Stimulated activated CD8-positive, alpha-beta memory T cell treated with anti-CD3 and anti-CD28 coated beads, Interleukin-2, amount 100 ng/mL, for 1 hour (primary cell): ENCODE measurements at places on chromosomes 4 and X.
A peak's percentile ranks its signal among the peaks of the same experiment; 100 is the strongest.

- no peak for DNase-seq
These were observed 22.8 kb upstream of the C1QTNF7 start for GRCh38 chr4:15405018-15405417.

DNA sequence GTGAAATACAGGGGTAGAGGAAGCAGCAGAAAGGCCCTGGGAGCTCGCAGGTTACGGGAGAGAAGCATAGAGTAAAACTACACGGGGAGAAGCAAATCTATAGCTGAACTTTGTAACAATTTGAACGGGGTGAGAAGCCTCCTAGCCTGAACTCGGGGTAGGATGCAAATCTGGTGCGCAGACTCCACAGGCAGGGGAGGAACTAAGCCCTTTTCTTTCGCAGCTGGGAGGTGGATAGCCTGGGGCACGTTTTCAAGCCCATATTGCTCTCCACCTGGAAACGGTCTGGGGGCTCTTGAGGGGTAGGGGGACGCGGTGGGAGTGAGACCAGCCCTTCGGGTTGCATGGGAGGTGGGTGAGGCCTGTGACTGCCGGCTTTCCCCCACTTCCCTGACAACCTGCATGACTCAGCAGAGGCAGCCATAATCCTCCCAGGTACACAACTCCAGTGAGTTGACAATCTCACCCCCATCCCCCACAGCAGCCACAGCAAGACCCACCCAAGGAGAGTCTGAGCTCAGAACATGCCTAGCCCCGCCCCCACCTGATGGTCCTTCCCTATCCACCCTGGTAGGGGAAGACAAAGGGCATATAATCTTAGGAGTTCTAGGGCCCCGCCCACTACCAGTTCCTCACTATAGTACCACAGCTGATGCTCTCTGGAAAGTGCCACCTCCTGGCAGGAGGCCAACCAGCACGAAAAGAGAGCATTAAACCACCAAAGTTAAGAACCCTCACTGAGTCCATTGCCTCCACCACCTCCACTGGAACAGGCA lies 29.9 kb downstream of the SOWAHB start:
- no peak for DNase-seq

DNA sequence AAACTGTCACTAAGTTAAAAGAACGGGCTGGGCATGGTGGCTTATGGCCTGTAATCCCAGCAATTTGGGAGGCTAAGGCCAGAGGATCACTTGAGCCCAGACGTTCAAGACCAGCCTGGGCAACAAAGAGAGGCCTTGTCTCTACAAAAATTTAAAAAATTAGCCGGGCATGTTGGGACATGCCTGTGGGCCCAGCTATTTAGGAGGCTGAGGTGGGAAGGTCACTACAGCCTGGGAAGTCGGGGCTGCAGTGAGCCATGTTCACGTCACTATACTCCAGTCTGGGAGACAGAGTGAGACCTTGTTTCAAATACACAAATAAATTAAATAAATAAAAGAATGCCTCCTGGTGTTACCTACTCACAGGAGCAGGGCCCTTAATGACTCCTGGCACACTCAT lies 69.5 kb downstream of the APBB2 start:
- no peak for DNase-seq

DNA sequence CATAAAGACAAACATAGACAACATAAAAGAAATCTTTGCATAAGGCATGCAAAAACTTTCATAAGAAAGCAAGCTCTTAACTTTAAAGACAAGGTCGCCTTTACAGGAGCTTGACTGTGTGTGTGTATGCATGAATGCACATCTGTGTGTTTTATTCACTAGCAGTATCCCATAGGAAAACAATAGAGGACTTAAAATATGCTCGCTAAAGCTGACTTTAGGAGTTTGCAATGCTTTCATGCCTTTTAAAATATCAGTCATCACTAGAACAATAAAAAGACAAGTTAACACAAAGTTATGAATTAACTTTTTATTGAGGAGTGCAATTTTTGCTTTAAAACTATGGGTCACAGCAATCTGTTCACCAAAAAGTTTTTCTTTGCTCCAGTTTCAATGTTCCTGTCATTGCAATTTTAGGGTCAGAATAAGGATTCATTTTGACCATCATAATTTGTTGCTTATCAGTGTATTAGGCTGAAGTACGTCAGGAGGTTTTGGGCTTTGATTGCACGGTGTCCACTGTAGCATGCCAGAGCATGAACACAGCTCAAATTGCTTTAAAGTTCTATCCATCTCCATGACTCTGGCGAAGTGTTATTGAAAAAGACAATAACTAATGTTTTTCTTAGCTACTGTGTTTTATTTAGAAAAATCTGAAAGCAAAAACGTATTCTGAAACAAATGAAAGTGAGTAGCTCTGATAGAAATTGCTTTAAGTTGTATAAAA lies 36.9 kb downstream of the ANXA10 start:
- no peak for DNase-seq

- DNase-seq = no peak
These were observed 30.5 kb upstream of the TTC29 start for GRCh38 chr4:146976145-146976544.

- no peak for DNase-seq
These were observed 48.3 kb downstream of the FUNDC1 start for GRCh38 chrX:44494357-44494756.

DNA sequence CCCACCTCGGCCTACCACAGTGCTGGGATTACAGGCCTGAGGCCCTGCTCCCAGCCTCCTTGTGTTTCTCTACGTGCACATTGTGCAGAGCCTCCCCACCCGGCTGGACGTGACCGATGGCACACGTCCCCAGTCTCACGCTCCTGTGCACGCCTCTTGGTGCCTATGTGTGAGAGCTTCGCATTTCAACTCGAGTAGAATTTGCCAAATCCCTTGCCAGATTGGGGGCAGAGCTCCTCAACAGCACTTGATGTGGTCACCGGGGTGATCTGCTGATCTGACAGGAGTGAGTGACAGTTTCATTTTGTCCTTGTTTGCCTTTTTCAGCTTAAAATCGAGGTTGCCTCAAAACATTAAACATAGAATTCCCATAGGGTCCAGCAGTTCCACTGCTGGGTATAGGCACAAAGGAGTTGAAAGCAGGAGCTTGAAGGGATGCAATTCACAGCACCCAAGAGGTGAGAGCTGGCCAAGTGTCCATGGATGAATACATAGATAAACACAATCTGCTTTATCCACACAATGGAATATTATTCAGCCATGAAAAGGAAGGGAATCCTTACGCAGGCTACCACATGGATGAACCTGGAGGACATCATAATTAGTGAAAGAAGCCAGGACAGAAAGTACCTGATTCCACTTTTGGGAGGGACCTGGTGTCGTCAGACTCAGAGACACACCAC lies 17.6 kb downstream of the TMEM187 start:
- DNase-seq = no peak

- DNase-seq = no peak
These were observed 56.0 kb downstream of the ZFYVE28 start for GRCh38 chr4:2362266-2363055.

- DNase-seq = no peak
These were observed 1760.8 kb upstream of the PCDH10 start for GRCh38 chr4:131388277-131388676.

DNA sequence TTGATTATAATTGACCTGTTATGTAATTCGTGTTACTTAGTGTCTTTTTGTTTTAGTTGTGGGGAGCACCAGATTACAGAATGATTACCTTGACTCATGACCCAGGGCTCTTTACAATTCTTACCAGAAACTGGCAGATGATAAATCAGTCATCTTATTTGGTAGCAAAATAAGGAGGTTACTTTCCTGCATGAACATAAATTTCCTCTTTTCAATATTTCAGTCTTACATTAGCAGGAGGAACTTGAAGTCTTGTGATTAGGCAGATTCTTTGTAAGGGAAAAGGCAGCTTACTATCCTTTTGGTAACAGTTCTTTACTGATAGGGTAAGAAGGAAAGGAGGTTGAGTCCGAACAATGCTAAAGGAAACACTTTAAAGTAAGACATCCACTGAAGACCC lies 26.0 kb upstream of the SLC25A5 start:
- no peak for DNase-seq

DNA sequence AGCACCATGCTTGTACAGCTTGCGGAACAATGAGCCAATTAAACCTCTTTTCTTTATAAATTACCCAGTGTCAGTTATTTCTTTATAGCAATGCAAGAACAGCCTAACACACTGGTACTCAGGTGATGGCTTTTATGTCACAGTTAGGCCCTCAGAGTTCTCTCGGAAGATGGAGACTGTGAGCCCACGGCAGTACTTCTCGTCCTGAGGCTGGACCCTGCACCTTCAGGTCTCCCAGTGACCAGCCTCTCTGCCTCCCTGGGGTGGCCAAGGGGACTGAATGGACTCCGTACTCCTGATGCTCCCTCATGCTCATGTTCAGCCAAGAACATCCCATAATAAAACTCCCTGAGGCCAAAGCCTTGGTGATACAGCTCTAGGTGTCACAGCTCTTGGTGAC lies 25.0 kb upstream of the PDLIM3 start:
- no peak for DNase-seq

DNA sequence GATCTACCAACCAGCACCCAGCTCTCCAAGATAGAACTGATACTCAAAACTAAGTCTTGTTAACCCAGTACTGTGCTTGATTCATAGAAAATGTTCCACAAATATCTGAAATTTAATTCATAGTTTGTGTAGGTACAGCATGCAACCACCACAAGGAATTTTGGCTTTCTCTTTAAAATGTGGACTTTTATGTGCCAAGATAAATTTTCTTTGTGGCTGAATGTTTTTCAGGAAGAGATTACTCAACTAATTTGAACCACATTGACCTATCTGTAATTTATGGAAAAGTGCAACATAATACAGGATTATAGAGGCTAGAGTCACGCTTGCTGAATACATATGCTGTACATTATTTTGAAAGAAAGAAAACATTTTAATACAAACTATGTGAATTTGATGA lies 730.8 kb downstream of the IL1RAPL1 start:
- DNase-seq = no peak

DNA sequence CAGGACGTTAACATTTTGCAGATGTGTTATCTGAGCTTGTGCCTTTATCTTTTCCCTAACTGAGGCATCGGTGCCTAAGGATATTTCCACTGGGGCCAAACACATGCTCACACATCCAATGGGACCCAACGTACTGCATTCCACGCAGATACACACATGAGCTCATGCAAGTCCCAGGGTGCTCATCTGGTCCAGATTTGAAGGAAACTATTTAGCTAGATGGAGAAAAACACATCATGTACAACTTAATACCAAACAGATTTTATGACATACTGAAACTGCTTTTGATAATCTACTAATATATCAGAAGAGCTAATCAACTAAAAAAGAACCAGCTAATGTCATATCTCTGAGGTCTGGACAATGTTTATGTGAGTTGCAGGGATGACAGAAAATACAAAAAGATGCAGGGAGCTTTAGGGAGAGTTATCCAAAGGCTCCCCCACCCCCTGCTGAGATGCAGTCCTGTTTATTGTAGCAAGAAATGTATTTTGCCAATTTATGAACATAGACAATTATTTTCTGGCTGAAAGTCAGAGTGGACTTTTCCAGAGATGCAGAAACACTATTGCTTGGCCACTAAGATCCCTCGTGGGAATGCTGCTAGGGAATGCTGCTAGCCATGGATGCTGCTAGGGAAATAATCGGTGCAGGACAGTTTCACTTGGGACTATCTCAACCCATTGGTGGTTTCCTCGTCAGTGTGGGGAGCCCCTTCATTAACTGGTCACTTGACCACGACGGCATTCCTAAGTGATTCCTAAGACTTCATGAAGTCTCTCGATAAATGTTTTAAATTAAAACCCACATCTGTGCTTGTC lies 172.8 kb downstream of the SMIM20 start:
- DNase-seq = no peak

- no peak for DNase-seq
These were observed 204.8 kb upstream of the NUDT6 start for GRCh38 chr4:123127218-123127617.

GRCh38 chrX:70505451-70505841 lies 60.8 kb downstream of the DLG3 start:
- no peak for DNase-seq

- no peak for DNase-seq
These were observed 41.3 kb downstream of the LRBA start for GRCh38 chr4:150973626-150974251.

DNA sequence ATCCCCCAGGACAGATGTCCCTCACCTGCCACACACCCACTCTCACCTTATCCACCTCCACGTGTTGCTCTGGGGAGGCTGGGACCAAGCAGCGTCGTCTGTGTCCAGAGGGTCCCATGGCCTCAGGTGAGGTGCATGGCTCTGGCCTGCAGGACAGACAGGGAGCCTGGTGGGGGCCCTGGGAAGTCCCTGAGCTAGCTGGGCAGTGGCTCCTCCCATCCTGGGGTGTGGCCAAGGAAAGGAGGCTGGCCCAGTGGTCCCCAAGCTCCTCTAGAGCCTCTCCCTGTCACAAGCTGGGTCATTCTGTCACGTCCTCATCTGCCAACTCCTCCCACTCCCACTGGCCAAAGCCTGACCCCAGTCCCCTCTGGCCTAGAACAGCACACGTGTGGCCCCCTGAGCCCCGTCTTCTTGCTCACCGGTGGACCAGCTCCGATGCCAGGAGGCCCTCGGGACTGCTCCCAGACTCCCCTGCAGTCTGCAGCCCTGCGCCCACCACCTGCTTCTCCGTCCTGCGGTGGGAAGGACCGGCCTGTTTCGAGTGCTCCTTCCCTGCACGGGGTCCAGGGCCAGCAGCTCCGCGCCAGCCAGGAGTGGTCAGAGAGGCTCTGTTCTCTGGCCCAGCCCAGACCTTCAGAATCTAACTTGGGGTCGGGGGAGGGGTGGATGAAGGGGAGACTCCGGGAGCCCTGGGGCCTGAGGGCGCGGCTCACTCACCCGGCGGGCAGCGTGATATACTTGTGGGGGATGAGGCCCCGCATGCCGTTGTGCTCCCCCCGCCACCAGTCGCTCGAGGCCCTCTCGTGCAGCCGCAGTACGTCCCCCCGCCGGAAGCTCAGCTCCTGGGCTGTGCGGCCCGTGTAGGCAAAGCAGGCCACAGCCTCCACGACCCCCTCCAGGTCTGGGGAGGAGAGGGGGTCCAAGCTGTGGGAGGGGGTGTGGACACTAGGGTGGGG lies 4.8 kb downstream of the AVPR2 start:
- no peak for DNase-seq

DNA sequence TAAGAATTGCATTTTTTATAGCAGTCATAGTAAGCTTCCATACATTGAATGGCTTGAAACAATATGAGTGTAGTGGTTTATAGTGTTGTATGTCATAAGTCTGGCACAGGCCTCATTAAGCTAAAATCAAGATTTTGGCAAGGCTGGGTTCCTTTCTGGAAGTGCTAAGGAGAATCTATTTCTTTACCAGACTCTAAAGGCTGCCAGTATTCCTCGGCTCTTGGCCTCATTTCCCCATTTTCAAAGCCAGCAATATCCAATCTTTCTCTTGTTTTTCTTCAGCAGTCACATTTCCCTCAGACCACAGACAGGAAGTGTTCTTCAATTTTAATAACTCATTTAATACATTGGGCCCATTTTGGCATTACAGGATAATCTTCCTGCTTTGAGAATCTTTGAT lies 1155.5 kb upstream of the PABPC4L start:
- DNase-seq = no peak

- peak; percentile 35 for DNase-seq
These were observed 16.3 kb downstream of the CD99 start for GRCh38 chrX:2707334-2707760.

GRCh38 chrX:108795240-108795639 lies 58.9 kb upstream of the IRS4 start:
- no peak for DNase-seq

GRCh38 chrX:19382555-19383145 lies 38.9 kb downstream of the PDHA1 start:
- DNase-seq = no peak
